Heart left ventricle (tissue), 16 donors: ENCODE measurements at places on chromosomes 1 and 21.
A peak's percentile ranks its signal among the peaks of the same experiment; 100 is the strongest.

DNA sequence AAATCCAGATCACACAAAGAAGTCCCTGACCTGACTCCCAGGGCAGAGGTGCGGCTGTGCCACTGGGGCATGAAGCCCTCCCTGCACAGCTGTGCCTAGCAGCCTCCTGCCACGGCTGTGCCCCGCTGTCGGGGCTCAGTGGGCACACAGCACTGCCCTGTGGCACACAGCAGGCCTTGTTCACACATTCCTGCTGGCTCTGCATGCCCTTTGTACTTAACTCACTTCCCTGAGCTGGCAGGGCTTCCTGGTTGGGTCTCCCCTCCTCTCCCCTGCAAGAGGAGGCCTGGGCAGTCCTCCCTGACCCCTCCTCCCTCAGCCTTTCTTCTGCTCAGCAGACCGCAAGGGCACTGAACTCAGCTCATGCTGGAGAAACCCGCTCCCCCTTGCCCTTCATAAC lies 14.8 kb downstream of the LHX4 start:
- DNase-seq = no peak

DNA sequence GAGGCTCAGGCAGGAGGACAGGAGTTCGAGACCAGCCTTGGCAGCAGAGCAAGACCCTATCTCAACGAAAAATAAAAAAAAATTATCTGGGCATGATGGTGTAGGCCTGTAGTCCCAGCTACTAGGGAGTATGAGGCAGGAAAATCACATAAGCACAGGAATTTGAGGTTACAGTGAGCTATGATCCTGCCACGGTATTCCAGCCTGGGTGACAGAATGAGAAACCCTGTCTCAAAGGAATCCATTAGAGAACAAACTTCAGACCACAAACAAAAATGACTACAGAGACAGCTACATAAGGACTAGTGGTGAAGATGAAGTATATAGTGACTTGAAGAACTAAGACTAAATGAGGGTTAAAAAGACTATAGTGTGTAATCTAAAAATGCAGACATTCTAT lies 233.1 kb downstream of the RERE start:
- no peak for DNase-seq

GRCh38 chr1:29380532-29380931 lies 144.2 kb downstream of the PTPRU start:
- DNase-seq = no peak

DNA sequence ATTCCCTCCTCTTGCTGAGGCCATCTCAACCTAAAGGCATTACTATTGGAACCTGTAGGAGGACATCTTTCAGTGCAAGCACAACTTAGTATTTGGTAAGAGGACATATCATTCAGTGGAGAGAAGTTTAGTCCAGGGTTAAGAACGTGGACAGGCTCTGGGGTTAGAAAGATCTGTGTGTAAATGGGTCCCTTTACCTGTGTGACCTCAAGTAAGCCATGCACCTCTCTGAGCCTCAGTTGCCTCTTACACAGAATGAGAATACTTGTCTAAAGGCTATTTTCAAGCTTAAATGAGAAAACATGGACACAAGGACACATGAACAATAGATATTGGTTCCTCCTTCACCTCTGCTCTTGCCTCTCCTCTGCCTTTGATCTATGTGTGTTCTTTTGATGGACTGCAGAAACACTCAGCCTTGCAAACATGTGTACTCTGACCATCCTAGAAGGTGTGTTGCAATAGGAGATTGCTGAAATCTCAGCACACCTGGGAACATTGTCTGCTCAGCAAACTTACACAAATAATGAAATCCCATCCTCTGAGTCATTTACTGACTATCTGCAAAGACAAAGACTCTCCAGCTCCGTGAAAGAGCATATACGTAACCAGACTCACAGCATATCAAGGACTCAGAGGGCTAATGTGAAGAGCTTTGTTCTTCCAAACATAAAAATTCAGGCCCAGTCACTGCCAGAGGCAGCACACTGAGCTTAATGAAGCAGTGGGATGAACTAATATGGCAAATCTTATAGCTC lies 143.8 kb downstream of the DAB1 start:
- no peak for DNase-seq

GRCh38 chr1:68954841-68955240 lies 458.0 kb upstream of the DEPDC1 start:
- DNase-seq = no peak

DNA sequence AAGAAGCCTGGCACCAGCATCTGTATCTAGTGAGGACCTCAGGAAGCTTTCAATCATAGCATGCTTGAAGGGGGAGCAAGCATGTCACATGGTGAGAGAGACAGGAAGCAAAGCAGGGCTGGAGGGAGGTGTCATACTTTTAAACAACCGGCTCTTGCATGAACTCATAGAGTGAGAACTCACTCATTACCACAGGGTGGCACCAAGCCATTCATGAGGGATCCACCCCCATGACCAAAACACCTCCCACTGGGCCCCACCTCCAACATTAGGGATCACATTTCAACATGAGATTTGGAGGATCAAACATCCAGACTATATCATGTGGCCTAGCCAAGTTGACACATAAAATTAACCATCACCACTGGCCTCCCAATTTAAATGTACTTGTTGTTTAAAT lies 125.1 kb upstream of the KCND3 start:
- DNase-seq = no peak

- DNase-seq = no peak
Observed at GRCh38 chr1:197197430-197197997, 51.0 kb upstream of the ASPM start.

DNA sequence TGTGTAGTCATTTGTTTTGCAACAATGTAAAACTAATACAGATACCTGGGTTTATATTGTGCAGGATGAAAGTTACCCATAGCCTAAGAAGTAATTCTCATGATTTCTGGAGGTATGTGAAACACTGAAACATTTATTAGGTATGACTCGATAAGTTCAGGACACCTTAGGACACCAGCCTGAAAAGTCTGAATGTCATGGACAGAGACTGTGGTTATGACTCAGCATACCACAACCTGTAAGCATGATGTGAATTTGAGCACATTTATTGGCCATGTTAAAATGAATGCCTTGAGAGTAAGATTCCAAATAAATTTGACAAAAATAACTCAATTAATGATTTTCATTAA lies 1471.7 kb upstream of the B3GALT2 start:
- DNase-seq = no peak

DNA sequence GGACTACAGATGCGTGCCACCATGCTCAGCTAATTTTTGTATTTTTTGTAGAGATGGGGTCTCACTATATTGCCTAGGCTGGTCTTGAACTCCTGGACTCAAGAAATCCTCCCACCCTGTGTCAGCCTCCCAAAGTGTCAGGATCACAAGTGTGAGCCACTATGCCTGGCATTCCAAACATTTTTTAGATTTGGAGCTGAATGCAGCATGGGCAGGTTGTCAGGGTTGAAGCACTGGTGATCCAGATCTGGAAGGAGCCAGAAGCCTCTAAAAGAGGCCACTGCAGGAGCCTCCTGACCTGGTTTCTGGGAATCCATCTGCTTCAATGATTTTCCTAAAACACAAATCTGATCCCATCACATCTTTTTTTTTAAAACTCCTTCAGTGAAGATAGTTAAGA lies 1.8 kb upstream of the CTPS1 start:
- DNase-seq = no peak

DNA sequence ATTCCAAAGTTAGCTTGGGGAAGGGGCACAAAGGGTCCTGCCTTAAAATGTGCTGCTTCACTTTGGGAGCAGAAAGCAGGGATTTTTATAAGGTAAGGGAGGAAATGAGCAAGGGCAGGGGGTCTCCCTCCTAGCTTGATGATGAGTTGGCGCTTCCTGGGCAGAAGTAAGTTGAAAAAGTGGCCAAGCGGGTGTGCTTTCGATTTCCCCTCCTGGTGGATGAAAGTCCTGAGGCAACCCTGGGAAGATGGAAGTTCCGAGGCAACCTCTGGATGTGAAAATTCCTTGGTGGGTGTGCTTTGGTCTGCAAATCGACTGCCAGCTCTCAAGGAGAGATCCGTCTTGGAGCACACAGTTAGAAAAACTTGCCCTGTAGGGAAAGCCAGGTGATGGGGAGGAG lies 41.7 kb upstream of the CD2 start:
- DNase-seq = no peak

DNA sequence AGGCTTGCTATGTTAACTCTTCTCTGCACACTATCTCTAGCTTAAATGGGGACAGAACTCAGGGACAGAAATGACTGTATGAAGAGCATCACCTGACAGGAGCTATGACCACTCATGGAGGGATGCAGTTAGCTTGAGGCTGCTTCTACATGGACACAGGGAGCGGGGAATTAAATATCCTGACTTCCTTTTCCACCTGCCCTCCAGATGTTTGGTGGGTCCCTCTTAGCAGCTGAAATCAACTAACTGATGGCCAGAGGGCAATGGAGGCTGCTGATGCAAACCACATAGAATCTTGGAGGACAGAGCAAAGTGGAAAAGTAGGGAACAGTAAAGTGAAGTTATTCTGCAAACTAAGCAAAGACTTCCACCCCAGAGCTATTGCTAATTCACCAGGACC lies 214.1 kb downstream of the USH2A start:
- DNase-seq = no peak

GRCh38 chr21:41781050-41781410 lies 14.2 kb upstream of the RIPK4 start:
- DNase-seq = no peak

GRCh38 chr1:87410776-87411480 lies 82.2 kb downstream of the LMO4 start:
- peak; percentile 36 for DNase-seq

GRCh38 chr1:14887044-14887566 lies 266.4 kb upstream of the TMEM51 start:
- DNase-seq = no peak

GRCh38 chr1:234331507-234331906 lies 41.7 kb upstream of the COA6 start:
- no peak for DNase-seq

- DNase-seq = no peak
Observed at GRCh38 chr1:42873670-42874069, 27.3 kb downstream of the ZNF691 start.

DNA sequence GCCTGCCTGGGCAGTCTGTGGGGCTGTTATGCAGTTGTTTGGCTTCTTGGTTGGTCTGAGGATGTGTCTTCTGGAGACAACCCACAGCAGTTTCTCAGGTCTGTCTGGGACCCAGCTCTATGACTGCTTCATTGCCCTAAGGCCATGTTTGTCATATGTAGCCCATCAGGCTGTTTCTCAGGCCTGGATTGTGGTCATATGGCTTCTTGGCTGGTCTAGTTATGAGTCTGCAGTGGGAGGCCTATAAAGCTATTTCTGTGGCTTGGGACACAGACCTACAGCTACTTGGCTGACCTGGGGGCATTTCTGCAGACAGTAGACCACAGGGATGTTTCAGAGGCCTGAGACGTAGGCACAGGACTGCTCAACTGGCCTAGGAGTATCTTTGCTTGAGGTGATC lies 41.5 kb downstream of the CHIA start:
- DNase-seq = no peak

GRCh38 chr1:40712997-40713396 lies 21.5 kb downstream of the NFYC start:
- no peak for DNase-seq

GRCh38 chr1:183607322-183607980 lies 17.2 kb upstream of the NCF2 start:
- DNase-seq = no peak

- no peak for DNase-seq
Observed at GRCh38 chr1:53683986-53684740, 54.8 kb downstream of the GLIS1 start.

- DNase-seq = no peak
Observed at GRCh38 chr1:47942240-47942629, 55.0 kb downstream of the TRABD2B start.

DNA sequence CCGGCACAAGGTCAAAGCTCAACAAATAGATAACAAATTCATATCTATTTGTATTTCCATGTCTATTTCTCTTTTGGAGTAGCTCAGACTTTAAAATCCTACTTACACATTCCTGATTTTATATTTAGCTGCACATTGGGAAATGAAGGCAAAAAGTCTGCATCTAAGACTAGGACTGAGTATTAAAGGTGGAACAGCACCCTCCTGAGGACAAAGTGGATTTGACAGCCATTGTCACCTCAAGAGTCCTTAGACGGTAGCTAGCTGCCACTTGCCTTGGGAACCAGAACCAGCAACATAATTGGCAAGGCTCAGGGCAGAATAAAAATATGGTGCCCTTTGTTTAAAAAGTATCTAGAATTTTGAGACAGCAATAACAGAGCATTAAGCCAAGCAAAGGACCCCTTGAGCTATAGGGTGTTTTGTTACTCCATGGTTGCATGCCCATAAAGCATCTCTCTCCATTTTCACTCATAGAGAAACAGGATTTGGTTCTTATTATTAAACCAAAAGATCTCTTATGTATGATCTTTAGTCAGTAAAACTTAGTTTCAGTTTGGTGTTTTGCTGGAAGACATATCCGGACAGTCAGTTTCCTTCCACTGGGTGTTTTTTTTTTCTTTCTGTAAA lies 30.0 kb upstream of the SGIP1 start:
- peak; percentile 48 for DNase-seq

GRCh38 chr1:239744851-239745250 lies 346.8 kb upstream of the FMN2 start:
- no peak for DNase-seq

DNA sequence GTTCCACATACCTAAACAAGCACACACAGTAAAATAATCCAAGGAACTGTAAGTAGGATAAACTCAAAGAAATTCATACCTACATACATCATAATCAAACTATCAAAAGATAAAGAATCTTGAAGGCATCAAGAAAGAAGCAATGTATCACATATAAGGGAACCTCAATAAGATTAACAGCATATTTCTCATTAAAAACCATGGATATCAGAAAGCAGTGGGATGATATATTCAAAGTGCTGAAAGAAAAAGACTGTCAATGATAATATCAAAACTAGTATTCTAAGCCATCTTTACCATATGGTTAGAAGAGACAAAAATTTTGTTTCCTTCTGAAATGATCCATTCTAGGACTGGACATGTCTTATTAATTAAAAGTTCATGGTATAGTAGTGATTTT lies 37.1 kb upstream of the ADAM30 start:
- no peak for DNase-seq

DNA sequence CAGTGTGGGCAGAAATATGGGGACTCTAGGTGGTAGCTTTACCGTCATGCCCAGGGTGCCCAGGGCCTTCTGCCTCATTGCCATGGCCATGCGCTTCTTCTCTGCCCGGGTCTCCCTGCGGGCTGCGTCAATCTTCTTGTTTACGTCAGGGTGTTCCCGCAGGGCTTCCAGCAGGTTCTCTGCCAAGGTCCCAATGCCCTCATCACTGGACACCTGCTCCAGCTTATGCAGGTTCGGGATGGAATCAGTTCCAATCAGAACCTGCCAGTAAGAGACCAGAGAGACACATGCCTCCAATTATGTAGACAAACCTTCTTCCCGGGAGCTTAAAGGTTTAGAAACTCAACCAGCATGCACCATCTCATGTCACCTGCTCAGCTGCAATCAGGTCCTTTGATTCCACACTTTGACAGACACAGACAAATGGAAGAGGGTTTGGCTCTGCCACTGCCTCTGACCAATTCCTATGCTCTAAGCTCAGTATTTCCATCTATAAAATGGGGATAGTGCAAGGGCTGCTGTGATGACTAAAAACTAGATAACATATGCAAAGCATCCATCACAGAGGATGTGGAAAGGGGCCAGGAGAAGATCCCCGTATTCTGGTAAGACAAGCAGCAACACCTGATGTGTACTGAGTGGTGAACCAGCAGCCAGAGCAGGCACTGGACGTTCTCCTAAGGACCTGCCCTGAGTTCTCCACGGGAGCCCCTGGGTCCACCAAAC lies 121.2 kb downstream of the UBR4 start:
- no peak for DNase-seq
